ENCODE measurements at places on chromosomes 3 and 15. TPM values are rescaled to one million over a fixed set of nuclear protein-coding genes. Genes with fewer than 3 reads are reported as not detected.

GOLGA8J gene
- not detected for total RNA-seq

ITIH1 gene
- not detected for total RNA-seq

TM4SF1 gene
- 223 TPM for total RNA-seq

SLC25A36 gene
- total RNA-seq = 33.9 TPM

TRIM42 gene
- total RNA-seq = not detected

PLSCR2 gene
- total RNA-seq = not detected

SLC6A1 gene
- total RNA-seq = not detected

GPR149 gene
- not detected for total RNA-seq
